Activated T-cell treated with anti-CD3 and anti-CD28 coated beads, Interleukin-2, amount 50 U/mL, for 72 hours (primary cell): ENCODE measurements at places on chromosomes 16 and 17.

- peak; percentile 71 for DNase-seq
Measured at GRCh38 chr17:50903604-50904517, 37.7 kb upstream of the TOB1 start.

DNA sequence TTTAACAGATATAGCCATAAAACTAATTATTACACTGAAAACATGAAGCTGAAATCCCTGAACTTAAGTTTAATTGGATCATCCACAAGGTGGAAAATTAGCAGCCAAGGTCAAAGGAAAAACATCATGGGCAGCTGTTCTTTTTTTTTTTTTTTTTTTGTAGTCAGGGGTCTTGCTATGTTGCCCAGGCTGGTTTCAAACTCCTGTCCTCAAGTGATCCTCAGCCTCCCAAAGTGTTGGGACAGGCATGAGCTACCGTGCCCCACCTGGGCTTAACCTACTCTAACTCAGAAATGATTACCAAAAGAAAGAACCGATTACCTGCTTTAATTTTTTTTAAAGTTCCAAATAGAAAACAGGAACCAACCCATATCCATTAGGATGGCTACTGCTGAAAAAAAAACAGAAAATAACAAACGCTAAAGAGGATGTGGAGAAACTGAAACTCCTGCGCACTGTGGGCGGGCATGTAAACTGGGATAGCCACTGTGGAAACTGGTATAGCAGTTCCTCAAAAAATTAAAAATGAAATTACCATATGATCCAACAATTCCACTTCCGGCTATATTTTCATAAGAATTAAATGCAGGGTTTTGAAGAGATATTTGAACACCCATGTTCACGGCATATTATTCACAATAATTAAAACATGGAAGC is 8.6 kb downstream of the CMC2 start:
- DNase-seq = no peak

- DNase-seq = no peak
Measured at GRCh38 chr17:69574257-69575197, 160.0 kb downstream of the MAP2K6 start.

DNA sequence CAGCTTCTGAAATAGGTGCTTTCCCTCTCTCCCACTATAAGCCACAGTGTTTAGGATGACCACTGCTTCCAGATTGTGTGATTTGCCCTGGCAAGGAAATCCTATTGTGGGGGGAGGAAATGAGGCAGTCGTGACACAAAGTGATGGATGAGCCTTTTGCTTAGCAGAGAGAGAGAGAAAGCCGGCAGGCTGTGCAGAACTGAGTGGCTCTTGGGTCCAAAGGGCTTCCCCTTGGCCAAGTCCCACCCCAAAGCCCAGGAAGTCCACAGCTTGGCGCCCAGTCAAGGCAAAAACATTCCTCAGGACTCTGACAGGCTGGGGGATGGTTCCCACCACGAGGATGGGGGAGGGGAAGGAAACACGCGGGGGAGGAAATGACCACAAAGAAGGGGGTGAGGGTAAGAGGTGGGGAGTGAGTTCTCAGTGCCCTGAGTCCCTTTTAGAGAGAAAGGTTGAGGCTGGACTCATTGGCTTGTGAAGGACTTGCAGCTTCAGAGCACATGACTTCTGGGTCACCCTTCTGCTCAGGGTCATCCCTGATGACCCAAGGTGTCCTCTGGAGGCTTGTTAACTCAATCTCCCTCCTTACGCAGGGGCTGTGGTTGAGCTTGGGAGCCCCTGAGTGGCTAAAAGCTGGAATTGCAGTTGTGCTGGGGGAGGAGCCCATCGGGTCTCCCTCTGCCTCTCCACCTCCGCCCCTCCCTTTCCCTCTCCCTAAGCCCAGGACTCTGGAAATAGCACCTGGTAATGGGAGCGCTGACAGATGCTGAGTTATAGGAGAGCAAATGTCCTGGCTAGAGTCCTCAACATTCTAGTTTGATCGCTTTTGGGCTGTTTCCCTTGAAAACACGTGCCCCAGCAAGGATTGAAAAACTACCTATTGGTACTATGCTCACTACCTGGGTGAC is 10.3 kb upstream of the MSL1 start:
- DNase-seq = peak; percentile 77

DNA sequence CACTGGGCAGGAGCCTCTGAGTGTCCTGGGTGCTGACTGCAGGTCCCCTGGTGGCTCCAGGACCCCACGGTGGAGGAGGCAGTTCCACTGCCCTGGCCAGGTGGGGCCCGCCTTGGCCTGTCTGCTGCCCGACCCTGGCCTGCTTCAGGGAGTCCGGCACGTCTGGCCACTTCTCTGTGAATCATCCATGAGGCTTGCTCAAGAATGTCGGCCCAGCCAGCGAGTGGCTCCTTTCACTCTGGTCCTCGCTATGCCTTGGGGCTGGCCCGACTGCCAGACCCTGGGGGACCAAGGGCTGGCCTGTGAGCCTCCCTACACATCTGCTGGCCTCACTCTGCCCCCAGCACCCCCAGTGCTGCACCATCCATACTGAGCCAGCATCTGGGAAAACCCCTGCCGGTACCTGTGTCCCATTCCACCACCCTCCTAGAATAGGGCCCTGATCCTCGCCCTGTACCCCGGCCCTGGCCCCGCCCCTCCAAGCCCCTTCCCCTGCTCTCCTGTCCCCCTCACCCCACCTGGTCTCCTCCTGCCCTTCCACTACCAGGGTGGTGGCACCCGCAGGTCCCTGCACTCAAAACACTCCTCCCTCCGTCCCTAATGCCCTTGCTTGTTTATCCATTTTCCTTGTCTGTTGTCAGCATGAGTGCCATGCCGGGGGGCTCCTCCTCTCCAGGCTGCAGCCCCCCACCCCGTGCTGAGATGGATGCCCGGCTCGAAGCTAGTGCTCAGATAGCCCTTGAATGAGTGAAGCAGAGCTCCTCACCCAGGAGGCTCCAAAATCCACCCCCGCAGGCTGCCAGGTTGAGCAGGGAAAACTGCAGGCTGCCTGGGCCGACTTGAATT is 35.5 kb downstream of the ADCY7 start:
- no peak for DNase-seq

- peak; percentile 66 for DNase-seq
Measured at GRCh38 chr17:76270770-76271668, 5.9 kb downstream of the UBALD2 start.

DNA sequence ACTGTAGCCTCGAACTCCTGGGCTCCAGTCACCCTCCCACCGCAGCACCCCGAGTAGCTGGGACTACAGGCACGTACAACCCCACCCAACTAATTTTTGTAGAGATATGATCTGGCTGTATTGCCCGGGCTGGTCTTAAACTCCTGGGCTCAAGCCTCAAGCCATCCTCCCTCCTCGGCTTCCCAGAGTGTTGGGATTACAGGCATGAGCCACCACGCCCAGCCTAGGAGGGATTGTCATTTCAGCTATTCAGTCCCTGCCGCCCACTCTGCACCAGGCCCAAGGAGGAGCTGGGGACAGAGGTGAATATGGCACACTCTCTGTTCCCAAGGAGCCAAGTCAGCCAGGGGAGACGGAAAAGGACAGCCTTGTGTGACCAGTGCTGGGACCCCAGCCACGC is 256.2 kb downstream of the PARN start:
- no peak for DNase-seq

DNA sequence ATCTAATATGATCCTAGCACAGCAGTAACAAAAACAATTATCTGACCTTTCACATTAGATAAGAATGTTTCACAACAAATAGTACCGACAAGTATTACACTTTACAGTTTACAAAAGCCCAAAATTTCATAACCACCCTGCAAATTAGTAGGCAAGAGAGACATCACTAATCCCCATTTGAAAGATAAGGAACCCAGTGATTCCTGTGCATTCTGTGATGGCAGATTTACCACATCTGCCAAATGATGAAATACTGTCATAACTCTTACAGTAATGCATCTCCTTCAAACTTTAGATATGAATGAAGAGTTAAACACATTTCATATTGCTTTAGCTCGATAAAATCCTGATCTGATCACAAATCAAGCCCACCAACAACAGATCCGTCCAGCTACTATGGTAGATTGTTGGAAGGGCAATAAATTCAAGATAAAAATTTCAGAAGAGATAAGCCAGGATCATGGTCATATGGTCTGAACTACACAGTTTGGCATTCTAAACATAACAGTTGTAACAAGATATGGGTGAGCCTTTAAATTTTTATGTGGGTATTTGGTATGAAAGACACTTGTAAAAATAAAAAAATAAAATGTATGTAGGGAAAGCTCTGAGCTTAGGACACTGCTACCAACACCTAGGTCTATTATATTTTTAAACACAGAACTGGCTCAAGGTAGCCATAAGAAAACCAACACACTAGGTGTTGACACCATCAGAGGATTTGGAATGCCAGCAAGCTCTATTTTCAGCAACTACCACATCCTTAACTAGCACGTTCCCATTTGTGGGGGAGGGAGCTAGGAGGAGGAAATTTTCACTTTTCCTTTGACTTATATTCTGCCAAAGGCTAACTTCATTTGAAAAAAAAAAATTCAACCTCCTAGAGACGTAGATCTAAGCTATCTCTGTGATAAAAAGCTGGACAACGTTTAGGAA is 9.3 kb downstream of the YWHAE start:
- no peak for DNase-seq

GRCh38 chr16:17084130-17084529 is 386.6 kb downstream of the XYLT1 start:
- no peak for DNase-seq

- DNase-seq = no peak
Measured at GRCh38 chr16:75114946-75115825, 1.4 kb downstream of the LDHD start.

- DNase-seq = no peak
Measured at GRCh38 chr17:18361837-18362697, 1.3 kb downstream of the SHMT1 start.

DNA sequence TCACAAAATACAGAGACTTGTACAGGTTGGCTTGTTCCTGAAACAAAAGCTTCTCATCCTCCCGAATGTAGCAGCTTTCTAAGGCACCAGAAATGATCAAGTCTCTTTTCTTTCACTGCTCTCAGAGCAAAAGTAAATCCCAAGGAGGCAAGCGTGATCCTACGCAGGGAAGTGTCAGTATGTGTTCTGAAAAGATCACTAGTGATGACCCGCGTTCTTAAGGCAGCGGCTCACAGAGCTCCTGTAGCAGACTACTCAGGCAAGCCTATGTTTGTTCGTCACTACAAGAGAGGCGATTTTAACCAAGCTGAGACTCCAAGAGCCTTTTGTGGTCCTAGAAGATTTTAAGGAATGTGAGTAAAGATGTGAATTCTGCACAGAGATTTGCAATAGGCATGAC is 34.5 kb downstream of the WIPI1 start:
- DNase-seq = no peak

- DNase-seq = no peak
Measured at GRCh38 chr17:30433514-30433913, 43.7 kb upstream of the GOSR1 start.

DNA sequence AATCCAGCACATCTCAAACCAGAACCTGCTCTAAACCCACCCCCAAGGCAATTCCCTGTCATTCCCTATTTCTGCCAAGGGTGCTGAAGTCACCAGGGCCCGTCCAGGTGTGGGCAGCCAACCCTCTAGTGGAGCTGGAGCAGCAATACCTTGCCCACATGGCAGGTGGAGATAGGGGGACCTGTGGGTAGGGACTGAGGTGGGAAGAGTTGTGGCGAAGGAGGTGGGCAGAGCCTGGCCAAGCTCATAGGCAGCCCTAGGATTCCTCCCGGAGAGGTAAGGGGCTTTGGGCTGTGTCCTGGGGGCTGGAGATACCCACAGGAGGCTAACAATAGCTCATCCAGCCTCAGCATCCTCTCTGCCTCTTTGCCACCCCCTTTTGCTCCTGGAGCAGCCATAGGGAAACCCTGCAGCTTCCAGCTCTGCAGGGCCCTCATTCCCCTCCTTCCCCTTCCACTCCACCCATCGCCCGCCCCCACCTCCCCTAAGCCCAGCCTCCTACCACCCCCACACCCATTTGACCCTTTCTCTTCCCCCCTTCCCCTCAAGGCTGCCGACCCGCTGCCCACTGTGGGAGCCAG is 30.4 kb upstream of the CRHR1 start:
- DNase-seq = no peak

- DNase-seq = no peak
Measured at GRCh38 chr17:50352072-50352692, 6.3 kb downstream of the XYLT2 start.

- DNase-seq = no peak
Measured at GRCh38 chr17:83183951-83184506, 104.6 kb downstream of the METRNL start.

DNA sequence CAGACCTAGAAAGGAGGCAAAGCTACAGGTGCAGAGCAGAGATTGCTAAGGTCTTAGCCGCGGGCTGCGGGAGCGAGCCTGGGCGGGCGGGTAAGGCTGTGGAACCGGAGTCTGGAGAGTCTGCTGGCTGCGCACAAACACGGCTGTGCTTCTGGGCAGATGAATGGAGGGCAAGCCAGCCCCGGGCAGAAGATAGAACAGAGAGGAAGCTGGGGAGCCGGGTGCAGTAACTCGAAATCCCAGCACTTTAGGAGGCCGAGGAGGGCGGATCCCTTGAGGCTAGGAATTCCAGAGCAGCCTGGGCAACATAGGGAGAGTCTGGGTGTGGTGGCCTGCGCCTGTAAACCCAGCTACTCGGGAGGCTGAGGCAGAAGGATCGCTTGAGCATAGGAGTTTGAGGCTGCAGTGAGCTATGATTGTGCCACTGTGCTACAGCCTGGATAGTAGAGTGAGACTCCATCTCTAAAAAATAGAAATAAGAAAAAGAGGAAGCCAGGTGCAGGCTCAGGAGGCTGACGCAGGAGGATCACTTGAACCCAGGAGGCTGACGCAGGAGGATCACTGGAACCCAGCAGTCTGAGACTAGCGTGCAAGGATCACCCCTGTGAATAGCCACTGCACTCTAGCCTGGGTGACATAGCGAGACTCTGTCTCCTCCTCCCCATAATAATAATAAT is 56.3 kb downstream of the PITPNC1 start:
- no peak for DNase-seq

DNA sequence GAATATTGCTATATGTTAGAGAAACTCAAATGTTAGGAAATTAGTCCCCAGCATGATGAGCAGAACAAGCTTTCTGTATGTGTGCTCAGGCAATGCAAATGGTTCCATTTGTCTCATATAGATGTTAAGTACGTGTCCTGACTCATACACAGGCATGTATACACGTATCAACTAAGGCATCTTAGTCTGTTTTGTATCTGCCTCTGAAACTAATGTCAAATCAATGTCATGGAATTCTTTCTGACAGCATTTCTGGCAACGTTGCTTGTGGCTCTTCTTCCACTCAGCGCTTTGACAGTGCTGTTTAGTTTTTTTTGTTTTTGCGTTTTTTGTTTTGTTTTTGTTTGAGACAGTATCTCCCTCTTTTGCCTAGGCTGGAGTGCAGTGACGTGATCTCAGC is 111.9 kb downstream of the CNTNAP4 start:
- no peak for DNase-seq

GRCh38 chr16:24683847-24684493 is 45.5 kb upstream of the TNRC6A start:
- no peak for DNase-seq

- DNase-seq = no peak
Measured at GRCh38 chr16:495127-495748, 32.3 kb upstream of the CAPN15 start.

- no peak for DNase-seq
Measured at GRCh38 chr17:59479141-59479540, 86.3 kb upstream of the DHX40 start.

- no peak for DNase-seq
Measured at GRCh38 chr17:62592341-62593099, 35.0 kb upstream of the MRC2 start.

GRCh38 chr16:1167276-1168107 is 14.6 kb downstream of the CACNA1H start:
- no peak for DNase-seq
